Right kidney (tissue), 9 donors: ENCODE measurements at places on chromosomes 2 and 18.

DNA sequence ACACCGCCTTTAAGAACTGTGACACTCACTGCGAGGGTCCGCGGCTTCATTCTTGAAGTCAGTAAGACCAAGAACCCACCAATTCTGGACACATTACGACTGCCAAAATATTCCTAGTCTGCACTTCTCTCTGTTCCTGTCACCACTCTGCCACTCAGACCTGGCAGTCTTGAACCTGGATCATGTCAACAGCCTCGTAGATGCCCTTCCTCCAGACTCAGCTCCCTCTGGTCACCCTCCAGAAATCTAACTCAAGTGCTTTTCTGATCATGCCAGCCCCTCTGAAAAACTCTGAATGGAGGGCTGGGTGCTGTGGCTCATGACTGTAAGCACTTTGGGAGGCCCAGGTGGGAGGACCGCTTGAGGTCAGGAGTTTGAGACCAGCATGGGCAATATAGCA is 20.3 kb downstream of the AAK1 start:
- no peak for DNase-seq

DNA sequence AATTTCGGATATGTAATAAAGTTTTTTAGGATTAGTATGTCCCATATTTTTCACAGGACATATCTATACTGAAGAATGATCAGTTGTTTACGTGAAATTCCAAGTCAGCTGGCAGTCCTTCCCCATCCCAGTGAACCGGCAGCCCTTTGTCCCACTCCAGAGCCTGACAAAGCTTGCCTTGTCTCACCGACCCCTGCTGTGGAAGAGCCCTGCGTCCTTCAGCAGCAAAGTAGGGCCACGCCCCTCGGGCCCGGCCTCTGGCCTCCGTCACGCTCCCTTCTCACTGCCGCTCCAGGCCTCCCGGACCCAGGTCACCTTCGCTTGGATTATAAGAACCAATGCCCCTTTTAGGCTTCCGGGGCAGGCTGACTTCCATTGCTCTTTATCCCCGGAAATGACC is 89.8 kb upstream of the TGIF1 start:
- DNase-seq, result no peak

DNA sequence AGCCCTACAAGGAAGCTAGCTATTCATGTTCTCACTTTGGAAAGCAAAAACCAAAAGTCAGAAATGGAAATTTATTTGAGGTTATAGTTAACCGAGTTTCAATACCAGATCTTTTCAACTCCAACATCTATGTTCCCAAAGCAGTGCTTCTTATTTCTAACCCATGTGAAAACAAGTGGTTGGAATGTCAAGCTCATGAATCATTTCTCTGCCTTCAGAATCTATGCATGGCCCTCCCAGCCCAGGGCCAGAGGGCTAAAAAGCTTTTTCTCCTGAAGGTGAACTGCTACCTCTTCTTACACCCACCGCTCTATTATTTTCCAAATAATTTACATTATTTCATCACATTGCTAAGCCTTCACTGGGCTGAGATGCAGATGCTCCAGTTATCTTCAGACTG is 158.4 kb downstream of the SP3 start:
- no peak for DNase-seq

GRCh38 chr2:81583311-81584108 is 1279.0 kb upstream of the LRRTM1 start:
- no peak for DNase-seq

GRCh38 chr18:64918851-64919250 is 770.0 kb upstream of the LINC00305 start:
- no peak for DNase-seq

GRCh38 chr2:110720547-110720946 is 11.8 kb upstream of the ACOXL start:
- no peak for DNase-seq
